ENCODE measurements at places on chromosomes 2 and 18. TPM values are rescaled to one million over a fixed set of nuclear protein-coding genes. Genes with fewer than 3 reads are reported as not detected.

The ATOH8 gene
- total RNA-seq = 8.3 TPM

The THSD7B gene
- not detected for total RNA-seq

The ERFE gene
- 8.5 TPM for total RNA-seq

The KCNS3 gene
- total RNA-seq = 8.8 TPM

The SERPINB7 gene
- 4.5 TPM for total RNA-seq

The LBX2 gene
- total RNA-seq = 1.5 TPM

DNA sequence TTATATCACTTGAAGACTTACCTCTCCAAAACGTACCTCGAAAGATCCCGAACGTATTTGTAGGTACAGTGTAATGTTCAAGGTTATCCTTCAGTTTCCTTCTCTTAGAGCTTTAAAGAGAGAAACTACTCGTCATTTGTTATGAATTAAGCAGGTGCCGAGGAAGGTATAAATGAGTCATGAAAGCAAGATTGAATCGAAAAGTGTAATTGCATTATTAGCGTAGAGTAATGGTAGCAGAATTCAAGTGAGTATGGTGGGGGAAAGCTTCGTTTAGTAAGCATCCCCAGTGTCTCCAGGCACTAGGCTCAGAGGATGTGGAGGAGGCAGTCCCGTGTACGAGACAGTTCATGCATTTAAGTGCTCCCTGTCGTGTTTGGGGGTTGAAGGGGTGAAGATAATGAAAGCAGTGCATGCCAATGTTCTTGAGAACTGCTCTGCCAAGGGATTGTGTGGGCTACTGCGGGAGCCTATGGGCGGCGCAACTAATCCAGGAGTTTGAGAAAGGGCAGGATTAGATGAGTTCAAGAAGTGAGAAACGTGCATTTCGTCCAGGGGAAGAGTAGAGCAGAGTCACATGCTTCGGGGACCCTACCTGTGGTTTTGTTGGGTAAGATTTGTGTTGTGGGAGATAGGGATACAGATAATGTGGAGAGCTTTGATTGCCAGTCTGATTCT, 858 bp downstream of the POLR1B start:
- DNase-seq = peak; percentile 10

GRCh38 chr2:118774458-118775133, 72.9 kb downstream of the EN1 start:
- DNase-seq = peak; percentile 71

- no peak for DNase-seq
Measured at GRCh38 chr2:134906726-134907125, 11.9 kb upstream of the CCNT2 start.

DNA sequence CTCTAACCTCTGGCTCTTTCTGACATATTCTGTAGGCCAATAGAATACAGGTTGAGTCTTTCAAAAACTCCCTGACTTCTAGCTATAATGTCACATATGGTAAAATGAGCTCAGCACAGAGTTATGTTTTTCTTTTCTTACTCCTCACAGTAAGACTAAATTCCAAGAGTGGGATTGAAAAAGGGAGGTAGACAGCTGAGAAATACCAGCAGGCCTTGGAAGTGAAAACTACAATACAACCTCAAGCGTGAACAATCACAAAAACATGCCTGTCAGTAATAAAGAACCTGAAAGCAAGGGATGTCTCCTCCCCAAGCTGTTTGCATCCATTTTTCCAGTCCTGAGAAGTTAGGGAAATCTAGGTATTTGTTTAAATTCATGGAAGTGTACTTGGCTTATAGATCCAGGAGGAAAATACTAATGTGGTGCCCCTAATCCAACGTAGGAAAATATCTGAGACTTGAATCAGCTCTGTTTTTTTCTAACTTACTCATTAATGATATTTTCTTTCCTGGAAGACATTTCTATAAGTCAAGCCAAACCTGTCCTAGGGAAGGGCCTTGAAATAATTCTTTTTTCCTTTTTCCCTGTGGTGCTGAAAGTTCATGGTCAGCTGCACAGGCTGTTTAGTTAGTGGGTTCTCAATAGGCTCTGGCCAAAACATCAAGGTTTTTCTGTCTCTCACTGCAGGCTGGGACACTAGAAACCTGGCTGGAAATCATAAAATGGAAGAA, 167.9 kb upstream of the SPATS2L start:
- DNase-seq = no peak

- DNase-seq = peak; percentile 31
Measured at GRCh38 chr2:29269095-29269764, 154.0 kb downstream of the CLIP4 start.

- DNase-seq = peak; percentile 79
Measured at GRCh38 chr2:102141011-102141943, 1.3 kb upstream of the IL1R1 start.

DNA sequence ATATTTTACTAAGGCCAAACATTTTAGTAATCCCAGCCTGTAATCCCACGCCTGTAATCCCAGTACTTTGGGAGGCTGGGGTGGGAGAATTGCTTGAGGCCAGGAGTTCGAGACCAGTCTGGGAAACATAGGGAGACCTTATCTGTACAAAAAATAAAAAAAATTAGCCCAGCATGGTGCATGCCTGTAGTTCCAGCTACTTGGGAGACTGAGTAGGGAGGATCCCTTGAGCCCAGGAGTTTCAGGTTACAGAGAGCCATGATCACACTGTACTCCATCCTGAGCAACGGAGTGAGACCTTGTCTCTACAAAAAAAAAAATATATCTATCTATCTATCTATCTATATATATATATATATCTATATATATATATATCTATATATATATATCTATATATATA, 19.1 kb downstream of the KLHL23 start:
- no peak for DNase-seq

All from myocyte (in vitro differentiated cells).